Fibroblast of skin of abdomen (primary cell): ENCODE measurements at places on chromosomes 3 and 15.

- DNase-seq = no peak
Observed at GRCh38 chr3:5212628-5213573, 25.4 kb downstream of the EDEM1 start.

DNA sequence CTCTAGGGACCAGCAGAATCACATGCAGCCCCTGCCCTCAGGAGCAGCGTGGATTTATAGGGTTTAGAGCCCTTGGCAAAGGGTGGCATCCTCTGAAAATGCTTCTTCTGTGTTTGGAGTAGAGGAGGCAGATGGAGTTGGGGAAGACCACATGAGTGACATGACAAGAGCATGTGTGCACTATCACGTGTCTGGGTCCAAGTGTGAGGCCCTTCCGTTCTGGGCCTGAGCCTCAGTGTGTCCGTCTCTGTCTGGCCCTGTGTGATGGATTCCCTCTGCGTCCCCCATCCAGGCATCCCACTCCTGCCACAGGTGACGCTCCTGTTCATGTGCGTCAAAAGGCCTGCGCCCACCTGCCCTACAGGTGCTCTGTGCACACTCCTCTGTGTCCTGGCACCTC, 30.1 kb downstream of the FGD5 start:
- no peak for DNase-seq

DNA sequence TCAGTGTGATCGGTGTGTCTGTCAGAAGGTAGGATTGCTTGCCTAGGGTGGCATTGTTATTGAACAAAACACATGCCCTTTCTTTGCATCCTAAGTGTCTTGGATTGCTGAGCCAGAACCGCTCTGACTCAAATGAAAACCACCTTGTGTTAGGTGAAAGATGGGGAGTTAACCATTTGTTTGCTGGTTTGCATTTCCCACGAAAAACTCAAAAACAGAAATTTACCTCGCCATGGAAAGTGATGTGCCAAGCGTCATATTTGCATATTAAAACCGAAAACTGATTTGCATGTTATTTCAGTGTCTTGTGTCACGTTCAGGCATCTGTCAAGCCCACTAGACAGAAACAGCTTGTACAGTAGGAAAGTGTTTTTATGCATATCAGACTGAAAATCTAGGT, 474.6 kb upstream of the TPRG1 start:
- no peak for DNase-seq

DNA sequence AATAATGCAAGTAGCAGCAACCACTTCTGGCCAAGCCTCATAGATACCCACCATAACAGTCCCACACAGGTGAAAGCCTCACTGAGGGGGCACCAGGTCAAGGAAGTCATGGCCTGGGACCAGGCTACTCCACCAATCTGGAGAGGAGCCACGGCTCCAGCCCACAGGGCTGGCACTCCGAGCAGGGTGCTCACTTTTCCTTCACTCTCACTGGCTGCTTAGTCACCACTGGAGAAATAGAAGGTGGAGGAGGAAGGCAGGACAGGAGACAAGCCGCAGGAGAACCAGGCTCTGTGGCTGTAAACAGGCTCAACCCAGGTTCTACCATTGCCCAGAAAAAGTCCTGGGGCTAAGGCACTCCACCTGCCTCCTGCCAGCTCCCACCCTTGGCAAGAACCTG, 1.2 kb downstream of the USP19 start:
- DNase-seq = no peak

GRCh38 chr3:10532939-10533736, 27.8 kb upstream of the ATP2B2 start:
- DNase-seq = no peak
